ENCODE measurements at places on chromosomes 6 and 20.
A peak's percentile ranks its signal among the peaks of the same experiment; 100 is the strongest.

DNA sequence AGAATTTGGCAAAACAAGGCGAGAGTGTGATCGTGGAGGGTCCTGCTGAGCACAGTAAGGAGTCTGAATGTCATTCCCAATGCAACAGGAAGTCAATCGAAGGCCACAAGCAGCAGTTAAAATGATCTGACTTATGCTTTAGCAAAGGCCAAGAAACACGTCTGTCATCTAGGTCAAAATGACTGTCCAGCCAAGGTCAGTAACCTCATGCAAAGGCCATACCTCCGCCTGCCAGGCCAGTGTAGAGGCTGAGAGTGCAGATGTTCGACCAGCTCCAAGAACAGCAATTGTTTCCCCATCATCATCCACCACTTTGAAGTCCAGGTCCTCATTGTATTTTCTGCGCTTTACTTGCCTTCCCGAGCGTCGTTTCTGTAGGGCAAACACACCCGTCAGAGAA, 105.6 kb downstream of the CHD6 start:
- DNase-seq, result no peak

- no peak for DNase-seq
Measured at GRCh38 chr6:166473886-166474571, 91.3 kb upstream of the MPC1 start.

DNA sequence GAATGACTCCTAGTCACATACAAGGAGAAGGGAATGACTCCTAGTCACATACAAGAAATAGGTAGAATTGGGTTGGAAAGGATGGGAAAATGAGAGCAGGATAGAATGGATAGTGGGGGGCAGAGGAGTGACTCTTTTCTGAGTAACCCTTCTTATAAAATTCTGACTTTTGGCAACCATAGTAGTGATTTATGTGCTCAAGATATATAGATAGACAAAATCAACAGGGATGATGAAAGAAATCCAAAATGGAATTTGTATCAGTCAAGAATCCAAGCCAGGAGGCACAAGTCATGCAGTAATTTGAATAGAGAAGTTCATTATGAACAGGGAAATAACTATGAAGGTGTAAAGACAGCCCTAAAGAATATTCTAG, 41.7 kb downstream of the ADAT2 start:
- peak; percentile 45 for DNase-seq

DNA sequence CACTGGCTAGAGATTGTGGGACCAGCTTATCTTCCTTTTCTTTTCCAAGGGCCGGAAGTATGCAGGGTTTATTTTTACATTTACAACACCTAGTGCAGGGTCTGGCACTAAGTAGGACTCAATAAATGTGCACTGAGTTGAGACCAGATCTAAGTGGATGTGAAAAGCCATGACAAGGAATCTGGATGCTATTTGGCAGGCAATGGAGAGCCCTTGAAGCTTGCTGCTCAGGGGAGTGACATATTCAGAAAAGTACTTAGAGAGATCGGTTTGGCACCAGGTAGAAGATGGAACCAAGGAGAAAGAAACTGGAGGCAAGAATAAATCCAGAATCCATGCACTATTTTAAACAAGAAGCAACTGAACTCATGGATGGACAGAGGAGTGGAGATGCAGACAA, 815.8 kb downstream of the MAFB start:
- no peak for DNase-seq

DNA sequence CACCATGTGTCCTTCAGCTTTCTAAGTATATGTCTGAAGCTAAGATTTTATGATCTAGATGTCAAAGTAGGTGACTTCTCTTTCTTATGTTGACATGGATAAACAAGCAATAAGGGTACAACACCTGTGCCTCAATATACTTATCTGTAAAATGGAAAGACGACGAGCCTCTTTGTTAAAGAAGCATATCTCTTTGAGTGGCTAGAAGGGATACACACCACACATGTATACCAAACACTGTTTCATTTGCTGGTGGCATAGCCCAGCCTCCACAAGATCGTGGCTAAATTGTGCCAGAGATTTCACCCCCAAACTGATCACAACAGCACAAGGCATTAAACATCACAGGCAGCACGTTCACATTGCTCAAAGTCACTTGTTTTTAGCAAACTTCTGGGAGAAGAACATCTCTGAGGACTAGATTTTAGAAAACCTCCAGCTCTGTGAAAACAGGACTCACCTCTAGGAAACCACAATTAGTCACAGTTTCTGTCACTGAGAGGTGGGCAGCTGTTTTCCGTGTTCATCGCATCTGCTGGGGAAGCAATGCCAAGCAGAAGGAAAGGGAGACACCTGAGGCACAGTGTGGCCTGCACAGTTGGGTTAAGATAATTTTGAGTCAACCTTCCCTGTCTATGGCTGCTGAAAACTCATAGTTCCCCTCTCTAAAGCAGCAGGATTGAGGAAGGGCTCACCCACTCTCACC, 263.0 kb upstream of the PLCB4 start:
- no peak for DNase-seq

All from A549 (cell line).